ENCODE measurements at places on chromosomes 6 and 20. TPM values are rescaled to one million over a fixed set of nuclear protein-coding genes. Genes with fewer than 3 reads are reported as not detected.
A peak's percentile ranks its signal among the peaks of the same experiment; 100 is the strongest.

FAM209B gene
- not detected for total RNA-seq

SYCP2 gene
- total RNA-seq = not detected

NFATC2 gene
- 11.1 TPM for total RNA-seq

OR12D3 gene
- total RNA-seq = not detected

LRP11 gene
- total RNA-seq = 2.2 TPM

CABLES2 gene
- total RNA-seq = 3.7 TPM

OR2B6 gene
- total RNA-seq = not detected

DYNLT2 gene
- total RNA-seq = 4.3 TPM

IL22RA2 gene
- 0.16 TPM for total RNA-seq

RNF114 gene
- total RNA-seq = 214 TPM

EHMT2 gene
- 25.9 TPM for total RNA-seq

SLC17A3 gene
- not detected for total RNA-seq

BANF2 gene
- not detected for total RNA-seq

WFDC5 gene
- total RNA-seq = not detected

- no peaks in the 10 kb centered on the region for H3K36me3 ChIP-seq
- peaks cover 12% of the 10 kb centered on the region for H3K4me1 ChIP-seq
- peak overlapping the region; percentile 69 for H3K27ac ChIP-seq
- H3K27me3 ChIP-seq = peaks cover 59% of the 10 kb centered on the region
- no peak for DNase-seq
- peak overlapping the region; percentile 59 for H3K4me3 ChIP-seq
Measured at GRCh38 chr6:68635706-68636513, 828 bp downstream of the ADGRB3 start.

GRCh38 chr20:19750907-19751636 is 7.0 kb upstream of the RIN2 start:
- no peaks in the 10 kb centered on the region for H3K27me3 ChIP-seq
- H3K27ac ChIP-seq = peak overlapping the region; percentile 81
- DNase-seq = peak; percentile 32
- H3K4me1 ChIP-seq = peaks cover 9% of the 10 kb centered on the region
- no peaks in the 10 kb centered on the region for H3K36me3 ChIP-seq

GRCh38 chr20:16415071-16416053 is 157.9 kb downstream of the KIF16B start:
- H3K4me1 ChIP-seq = no peaks in the 10 kb centered on the region
- no peak overlapping the region for H3K4me3 ChIP-seq
- H3K27ac ChIP-seq = no peak overlapping the region
- DNase-seq = no peak
- H3K27me3 ChIP-seq = no peaks in the 10 kb centered on the region
- no peaks in the 10 kb centered on the region for H3K36me3 ChIP-seq

GRCh38 chr6:124769811-124770544 is 192.3 kb upstream of the RNF217 start:
- no peak overlapping the region for H3K4me3 ChIP-seq
- H3K27me3 ChIP-seq = no peaks in the 10 kb centered on the region
- no peaks in the 10 kb centered on the region for H3K4me1 ChIP-seq
- H3K36me3 ChIP-seq = no peaks in the 10 kb centered on the region
- H3K27ac ChIP-seq = no peak overlapping the region
- no peak for DNase-seq

- H3K27ac ChIP-seq = no peak overlapping the region
- no peaks in the 10 kb centered on the region for H3K27me3 ChIP-seq
- no peaks in the 10 kb centered on the region for H3K36me3 ChIP-seq
- H3K4me1 ChIP-seq = no peaks in the 10 kb centered on the region
Measured at GRCh38 chr6:33957892-33958525, 154.2 kb upstream of the MLN start.

DNA sequence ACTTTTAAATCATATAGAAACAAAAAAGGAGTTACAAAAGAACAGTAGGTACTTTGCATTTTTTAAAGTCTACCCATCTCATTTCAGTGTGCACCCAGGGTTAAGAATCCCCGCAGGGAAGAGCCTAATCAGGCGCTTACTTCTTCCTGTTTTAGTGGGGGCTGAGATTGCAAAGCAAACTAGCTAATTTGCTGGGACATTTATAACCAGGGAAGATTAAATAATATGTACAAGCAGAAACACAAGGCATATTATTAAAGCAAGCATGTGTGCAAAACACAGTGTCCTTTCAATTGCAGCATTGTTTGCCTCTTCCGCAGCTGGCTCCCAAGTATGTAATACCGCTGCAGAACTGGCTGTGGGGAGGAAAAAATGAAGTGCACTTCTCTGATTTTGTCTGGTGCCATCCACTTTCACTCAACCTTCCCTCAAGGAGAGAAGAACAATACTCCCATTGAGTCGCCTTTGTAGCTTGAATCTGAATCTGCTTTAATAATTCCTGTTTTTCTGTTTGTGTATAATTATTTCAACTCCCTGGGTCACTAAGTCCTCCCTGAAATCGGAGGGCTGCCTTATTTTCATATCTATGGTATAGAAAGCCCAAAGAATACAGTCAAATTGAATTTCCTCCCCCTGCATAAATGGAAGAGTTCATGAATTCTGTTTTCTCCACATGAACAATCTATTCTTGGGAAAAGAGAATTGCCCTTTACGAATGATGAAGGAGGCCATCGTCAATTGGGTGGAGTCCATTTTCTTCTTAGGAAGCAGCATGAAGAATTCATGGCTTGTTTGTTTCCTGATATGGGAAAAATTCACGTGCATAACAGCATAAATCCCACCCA is 23.3 kb upstream of the BCAS1 start:
- no peaks in the 10 kb centered on the region for H3K27me3 ChIP-seq
- no peak for DNase-seq
- H3K36me3 ChIP-seq = no peaks in the 10 kb centered on the region
- no peaks in the 10 kb centered on the region for H3K4me1 ChIP-seq
- no peak overlapping the region for H3K27ac ChIP-seq

GRCh38 chr20:58621906-58622548 is 29.1 kb upstream of the STX16 start:
- no peaks in the 10 kb centered on the region for H3K36me3 ChIP-seq
- no peaks in the 10 kb centered on the region for H3K4me1 ChIP-seq
- no peak overlapping the region for H3K4me3 ChIP-seq

DNA sequence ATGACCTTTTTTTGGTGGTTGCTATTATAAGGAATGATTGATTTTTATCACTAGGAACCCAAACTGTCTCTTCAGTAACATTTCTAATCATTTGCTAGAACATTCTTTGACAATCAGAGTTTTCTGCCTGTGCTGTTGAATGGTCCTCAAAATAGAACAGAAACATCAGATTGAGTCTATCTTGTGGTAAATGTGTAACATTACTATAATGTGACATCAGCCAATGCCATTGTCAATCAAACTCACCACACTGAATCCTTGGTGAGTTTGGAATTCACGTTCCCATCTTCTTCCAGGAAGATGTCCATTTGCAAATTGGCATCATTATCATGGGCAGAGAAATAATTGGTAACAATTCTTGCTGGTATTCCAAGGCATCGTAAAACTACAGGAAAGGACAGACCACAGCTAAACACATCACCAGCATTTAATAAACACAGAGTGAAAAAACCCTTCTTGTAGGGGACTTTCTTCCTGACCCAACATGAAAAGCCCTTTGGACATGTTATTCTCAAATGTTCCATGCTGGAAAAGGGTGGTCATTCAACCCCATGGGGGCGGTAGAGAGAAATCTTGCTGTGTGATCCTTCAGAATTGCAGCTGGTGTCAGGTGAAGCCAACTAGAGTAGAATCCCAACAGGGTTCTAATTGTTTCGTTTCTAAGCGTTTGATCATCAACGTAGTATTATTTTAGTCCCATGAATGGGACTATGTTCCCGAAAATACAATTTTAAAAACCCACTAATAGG is 98.5 kb downstream of the F13A1 start:
- no peaks in the 10 kb centered on the region for H3K27me3 ChIP-seq
- H3K36me3 ChIP-seq = no peaks in the 10 kb centered on the region
- no peak overlapping the region for H3K27ac ChIP-seq

- H3K4me3 ChIP-seq = no peak overlapping the region
- H3K27me3 ChIP-seq = no peaks in the 10 kb centered on the region
- DNase-seq = no peak
Measured at GRCh38 chr6:29376003-29376402, 912 bp upstream of the OR12D3 start.

DNA sequence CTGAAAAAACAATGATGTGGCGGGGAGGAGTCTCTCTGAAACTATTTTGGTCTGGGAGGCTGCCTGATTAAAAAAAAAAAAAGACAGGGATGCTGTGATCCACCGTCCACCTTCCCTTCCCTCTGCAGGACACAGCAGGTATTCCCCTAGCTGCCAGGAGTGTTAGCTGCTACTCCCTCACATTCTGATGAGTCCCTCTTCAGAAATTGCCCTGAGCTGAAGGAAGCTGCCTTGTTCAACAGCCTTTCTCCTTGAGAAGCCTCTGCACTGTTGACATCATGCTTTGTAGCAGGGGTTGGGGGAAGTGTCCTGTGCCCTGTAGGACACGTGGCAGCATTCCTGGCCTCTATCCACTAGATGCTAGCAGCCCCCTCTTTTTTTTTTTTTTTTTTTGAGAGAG is 71.7 kb upstream of the ZMYND8 start:
- no peaks in the 10 kb centered on the region for H3K27me3 ChIP-seq

DNA sequence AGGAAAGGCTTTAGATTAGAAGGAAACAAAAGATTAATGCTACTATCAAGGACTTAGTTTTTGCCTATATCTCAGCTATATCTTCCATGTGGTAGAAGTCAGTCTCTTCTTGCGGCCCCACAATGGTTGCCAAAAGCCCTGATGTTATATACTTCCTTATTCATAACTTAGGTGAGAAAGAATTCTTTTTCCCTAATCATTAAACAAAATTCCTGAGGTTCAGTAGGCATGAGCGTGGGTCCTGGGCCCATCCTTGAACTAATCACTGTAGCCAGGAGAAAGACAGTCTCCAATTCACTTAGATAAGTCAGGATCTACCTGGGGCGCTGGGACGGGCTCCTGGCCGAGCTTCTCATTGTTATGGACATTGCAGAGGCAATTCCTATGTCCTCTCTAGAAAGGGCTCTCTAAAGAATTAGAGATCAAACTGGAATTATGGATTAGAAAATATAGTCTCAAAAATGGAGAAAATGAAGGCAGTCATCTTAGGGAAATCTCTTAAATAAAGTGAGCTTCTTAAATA is 134.3 kb downstream of the KIF6 start:
- no peaks in the 10 kb centered on the region for H3K4me1 ChIP-seq
- H3K36me3 ChIP-seq = no peaks in the 10 kb centered on the region
- no peak for DNase-seq
- H3K27ac ChIP-seq = no peak overlapping the region
- no peaks in the 10 kb centered on the region for H3K27me3 ChIP-seq

- no peak overlapping the region for H3K4me3 ChIP-seq
- no peak overlapping the region for H3K27ac ChIP-seq
- no peak for DNase-seq
- no peaks in the 10 kb centered on the region for H3K36me3 ChIP-seq
- H3K27me3 ChIP-seq = peaks cover 97% of the 10 kb centered on the region
- no peaks in the 10 kb centered on the region for H3K4me1 ChIP-seq
Measured at GRCh38 chr20:62482146-62482809, 6.5 kb upstream of the GATA5 start.

- no peaks in the 10 kb centered on the region for H3K36me3 ChIP-seq
- H3K27ac ChIP-seq = no peak overlapping the region
- H3K27me3 ChIP-seq = peaks cover 35% of the 10 kb centered on the region
- H3K4me1 ChIP-seq = no peaks in the 10 kb centered on the region
Measured at GRCh38 chr20:36405255-36405654, 99.1 kb downstream of the DLGAP4 start.

- no peak overlapping the region for H3K4me3 ChIP-seq
- H3K4me1 ChIP-seq = no peaks in the 10 kb centered on the region
- DNase-seq = no peak
- peaks cover 3% of the 10 kb centered on the region for H3K27me3 ChIP-seq
- H3K27ac ChIP-seq = no peak overlapping the region
Measured at GRCh38 chr20:64189530-64189966, 25.3 kb downstream of the MYT1 start.

- no peak for DNase-seq
- no peaks in the 10 kb centered on the region for H3K4me1 ChIP-seq
- H3K27ac ChIP-seq = no peak overlapping the region
- H3K36me3 ChIP-seq = no peaks in the 10 kb centered on the region
- no peaks in the 10 kb centered on the region for H3K27me3 ChIP-seq
Measured at GRCh38 chr6:169991031-169991390, 239.6 kb downstream of the ERMARD start.

DNA sequence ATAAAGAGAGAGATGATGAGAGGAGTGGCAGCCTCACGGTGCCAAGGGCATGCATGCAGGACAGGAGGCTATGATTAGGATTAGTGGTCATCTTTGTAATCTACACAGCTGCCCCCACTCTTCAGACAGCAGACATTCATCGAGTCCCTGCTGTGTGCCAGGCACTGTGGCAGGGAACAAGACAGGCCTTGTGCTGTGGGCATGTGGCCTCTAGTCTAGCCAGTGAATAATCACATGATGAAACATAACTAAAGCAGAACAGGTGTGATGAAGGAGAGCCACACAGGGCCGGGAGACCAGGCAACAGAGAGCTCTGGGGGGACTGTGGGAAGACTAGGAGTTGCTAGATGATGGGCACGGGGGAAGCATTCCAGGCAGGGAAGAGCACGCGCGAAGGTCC is 22.2 kb downstream of the TOX2 start:
- H3K4me3 ChIP-seq = no peak overlapping the region
- DNase-seq = no peak
- H3K4me1 ChIP-seq = no peaks in the 10 kb centered on the region
- H3K27ac ChIP-seq = no peak overlapping the region
- H3K27me3 ChIP-seq = no peaks in the 10 kb centered on the region
- no peaks in the 10 kb centered on the region for H3K36me3 ChIP-seq

DNA sequence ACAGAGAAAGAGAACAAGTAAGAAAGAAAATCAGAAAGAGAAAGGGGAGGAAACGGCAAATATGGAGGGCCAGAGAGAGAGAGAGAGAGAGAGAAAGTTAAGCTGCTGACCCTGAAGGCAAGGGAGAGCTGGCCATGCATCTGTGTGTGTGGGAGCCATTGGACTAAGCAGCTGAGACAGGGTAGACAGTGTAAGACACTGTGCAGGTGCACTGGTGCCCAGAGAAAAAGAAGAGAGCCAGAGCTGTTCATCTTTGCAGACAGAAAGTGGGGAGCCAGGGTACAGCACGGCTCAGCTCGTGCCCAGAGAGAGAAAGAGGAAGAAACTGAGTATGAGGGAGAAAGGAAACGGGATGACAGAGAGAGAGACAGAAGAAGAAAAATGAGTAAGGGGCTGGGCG is 24.2 kb upstream of the ZNF318 start:
- no peak overlapping the region for H3K4me3 ChIP-seq
- peaks cover 18% of the 10 kb centered on the region for H3K27me3 ChIP-seq
- H3K27ac ChIP-seq = no peak overlapping the region
- H3K36me3 ChIP-seq = no peaks in the 10 kb centered on the region
- DNase-seq = no peak

GRCh38 chr20:53515749-53516148 is 77.9 kb downstream of the ZNF217 start:
- no peaks in the 10 kb centered on the region for H3K27me3 ChIP-seq
- H3K36me3 ChIP-seq = no peaks in the 10 kb centered on the region

DNA sequence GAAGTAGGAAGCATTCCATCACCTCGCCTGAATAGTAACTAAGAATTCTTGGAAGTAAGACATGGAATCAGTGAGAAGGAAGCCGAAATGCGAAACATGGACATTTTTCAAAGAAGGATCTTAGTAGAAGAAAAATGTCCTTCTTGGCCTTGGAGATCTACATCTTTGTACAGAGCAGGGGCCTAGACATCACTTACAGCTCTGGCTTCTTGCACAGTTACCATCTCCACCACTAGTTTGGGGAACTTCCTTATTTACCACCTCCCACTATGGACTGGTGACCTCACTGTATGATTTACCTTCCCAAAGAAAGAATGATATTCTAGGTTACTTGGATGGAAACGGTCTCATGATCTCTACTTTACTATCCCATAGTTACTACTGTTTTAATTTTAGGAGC is 15.7 kb downstream of the CASS4 start:
- H3K27ac ChIP-seq = no peak overlapping the region
- H3K36me3 ChIP-seq = no peaks in the 10 kb centered on the region
- DNase-seq = no peak
- H3K4me1 ChIP-seq = no peaks in the 10 kb centered on the region
